ENCODE measurements at places on chromosomes 12 and 14.

DNA sequence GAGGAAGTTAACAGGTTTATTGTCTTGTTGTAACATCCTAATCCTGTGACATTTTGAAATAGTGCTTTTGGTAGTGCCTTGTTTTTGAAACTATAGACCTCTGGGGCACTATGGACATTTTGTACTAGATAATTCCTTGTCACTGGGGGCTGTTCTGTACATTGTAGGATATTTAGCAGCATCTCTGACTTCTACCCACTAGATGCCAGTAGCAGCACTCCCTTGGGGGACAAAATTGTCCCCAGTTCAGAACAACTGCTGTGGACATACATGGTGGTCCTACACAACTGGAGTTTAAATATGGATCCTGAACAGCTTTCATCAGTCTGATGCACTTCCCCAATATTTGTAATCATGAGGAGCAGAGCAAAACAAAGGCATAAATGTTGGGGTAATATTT, 264.7 kb downstream of the RAD51B start:
- peak; percentile 25 for DNase-seq

DNA sequence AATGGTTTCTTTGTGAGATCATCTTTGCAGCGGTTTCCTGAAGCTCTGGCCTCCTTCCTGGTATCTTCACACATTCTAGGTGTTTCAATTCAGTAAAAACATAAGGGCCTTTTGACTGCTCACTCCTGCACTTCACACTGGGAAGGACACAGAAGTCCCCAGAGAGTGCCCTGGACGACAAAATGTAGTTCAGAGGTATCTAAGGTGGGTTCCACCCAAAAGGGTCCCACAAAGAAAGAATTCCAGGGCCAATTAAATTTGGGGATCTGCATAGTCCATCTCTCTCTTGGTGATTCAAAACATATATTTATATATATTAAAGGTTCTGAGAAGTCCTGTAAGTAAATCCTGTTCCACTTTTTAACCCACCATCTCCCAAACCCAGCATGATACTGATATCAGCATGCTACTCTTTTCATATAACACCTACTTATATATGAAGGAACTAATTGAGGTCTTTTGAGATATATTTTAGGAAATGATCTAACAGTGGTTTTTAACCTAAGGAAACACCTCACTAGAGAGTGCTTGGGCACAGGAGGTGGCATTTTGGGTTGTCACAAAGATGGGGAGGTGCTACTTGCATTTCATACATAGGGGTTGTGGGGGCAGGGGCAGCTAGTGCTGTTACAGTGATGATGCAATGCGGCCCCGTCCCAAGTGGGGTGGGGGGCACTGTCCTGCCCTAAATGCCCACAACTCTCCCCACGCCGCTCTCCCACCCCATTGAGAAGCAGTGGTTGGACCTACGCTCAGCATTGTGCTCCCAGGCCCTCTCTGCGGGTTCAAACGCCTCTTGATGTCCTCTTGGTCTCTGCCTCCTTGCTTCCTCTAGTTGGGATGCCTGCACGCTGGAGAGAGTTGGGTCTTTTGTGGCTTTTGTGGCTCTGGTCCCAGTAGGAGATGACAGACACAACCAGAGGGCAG, 109.4 kb downstream of the ARF6 start:
- DNase-seq: no peak

DNA sequence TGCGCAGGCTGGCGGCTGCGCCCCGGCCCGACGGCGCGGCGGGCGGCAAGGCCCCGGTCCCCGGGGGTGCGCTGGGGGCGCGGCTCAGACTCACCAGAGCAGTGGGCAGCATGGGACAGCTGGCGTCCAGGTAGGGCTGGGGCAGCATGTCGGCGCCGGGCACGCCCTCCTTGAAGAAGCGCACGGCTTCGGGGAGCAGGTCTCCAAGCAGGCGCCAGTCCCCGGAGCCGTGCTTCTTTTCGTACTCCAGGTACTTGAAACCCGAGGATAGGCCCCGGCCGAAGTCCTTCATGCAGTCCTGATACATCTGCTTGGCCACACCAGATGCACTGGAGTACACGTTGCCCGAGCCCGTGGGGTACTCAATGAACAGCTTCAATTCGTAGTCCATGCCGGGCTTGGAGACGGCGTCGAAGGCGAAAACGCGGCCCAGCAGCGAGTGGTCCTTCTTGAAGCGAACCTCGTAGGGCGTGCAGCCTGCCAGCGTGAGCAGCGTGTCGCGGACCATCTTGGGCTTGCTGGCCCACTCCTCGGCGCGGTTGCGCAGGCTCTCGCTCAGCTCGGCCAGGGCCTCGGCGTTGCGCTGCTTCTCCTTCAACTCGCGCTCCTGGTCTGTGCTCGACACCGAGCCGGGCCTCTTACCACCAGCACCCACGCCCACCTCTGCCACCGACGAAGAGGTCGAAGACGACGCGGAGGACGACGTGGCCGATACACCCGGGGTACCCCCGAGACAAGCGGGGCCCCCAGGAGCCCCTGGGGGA, 2.2 kb downstream of the IRF2BPL start:
- DNase-seq: peak; percentile 35

DNA sequence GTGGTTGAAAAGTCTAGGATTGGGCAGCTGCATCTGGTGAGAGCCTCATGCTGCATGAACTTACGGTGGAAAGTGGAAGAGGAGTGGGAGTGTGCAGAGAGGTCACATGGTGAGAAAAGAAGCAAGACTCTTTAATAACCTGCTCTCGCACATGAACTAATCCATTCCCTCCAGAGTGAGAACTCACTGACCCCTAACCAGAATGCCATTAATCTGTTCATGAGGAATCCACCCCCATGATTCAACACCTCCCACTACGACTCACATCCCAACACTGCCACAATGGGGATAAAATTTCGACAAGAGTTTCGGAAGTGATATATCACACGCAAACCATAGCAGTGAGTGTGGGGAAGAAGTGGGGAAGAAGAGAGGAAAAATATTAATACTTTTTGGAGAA, 377.4 kb downstream of the NAV3 start:
- DNase-seq: peak; percentile 67

DNA sequence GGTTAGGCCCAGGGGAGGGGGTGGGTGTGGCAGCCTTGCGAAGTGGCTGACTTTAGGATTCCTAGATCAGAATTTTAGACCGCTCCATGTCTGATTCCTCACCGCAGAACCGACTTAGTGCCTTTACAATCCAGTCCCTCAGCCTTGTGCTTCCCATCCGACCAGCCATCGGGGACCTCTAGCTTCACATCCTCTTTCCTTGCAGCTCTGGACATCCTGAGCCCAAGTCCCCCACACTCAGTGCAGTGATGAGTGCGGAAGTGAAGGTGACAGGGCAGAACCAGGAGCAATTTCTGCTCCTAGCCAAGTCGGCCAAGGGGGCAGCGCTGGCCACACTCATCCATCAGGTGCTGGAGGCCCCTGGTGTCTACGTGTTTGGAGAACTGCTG, 557 bp downstream of the COPS7A start:
- peak; percentile 12 for DNase-seq

- no peak for DNase-seq
Measured at GRCh38 chr12:2753536-2753935, 41.2 kb upstream of the FKBP4 start.

DNA sequence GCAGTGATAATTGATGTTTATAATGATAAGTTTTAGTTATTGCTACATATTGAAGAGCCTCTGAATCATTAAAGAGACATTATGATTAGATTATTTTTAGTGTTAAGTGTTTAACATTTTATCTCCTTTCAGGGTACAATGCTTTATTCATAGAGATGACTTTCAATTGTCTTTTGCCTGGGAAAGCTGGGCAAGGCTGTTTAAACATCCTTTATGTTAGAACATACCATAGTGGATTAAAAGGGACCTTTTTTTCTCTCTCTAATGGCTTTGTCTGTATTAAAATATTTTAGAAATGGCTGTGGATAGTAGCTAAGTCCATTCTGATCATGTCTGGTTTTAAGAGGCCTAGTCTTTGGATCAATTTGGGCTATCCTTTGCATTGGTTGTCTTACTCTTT, 427.5 kb upstream of the MIS18BP1 start:
- DNase-seq: no peak

- DNase-seq: no peak
Measured at GRCh38 chr14:75341620-75342019, 63.0 kb downstream of the FOS start.

DNA sequence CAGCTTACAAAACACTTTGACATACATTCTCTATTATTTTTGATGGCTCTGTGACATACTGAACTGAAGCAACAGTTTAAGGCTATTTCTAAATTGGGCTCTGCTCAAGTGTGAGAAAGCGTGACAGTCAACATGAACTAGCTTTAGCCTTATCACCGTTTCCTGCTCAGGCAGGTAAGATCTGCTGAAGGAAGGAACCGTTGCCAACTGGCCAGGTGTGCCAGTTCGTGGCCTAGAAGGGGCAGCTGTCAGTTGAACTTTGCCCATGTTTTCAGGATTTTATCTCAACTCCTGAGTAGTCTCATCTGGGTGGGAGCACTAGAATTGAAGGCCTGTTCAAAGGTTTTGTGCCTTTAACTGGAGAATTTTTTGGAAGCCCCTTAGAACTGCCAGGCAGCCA, 79.5 kb downstream of the ETV6 start:
- DNase-seq: no peak

GRCh38 chr12:6233121-6233971, 33.1 kb downstream of the CD9 start:
- no peak for DNase-seq

DNA sequence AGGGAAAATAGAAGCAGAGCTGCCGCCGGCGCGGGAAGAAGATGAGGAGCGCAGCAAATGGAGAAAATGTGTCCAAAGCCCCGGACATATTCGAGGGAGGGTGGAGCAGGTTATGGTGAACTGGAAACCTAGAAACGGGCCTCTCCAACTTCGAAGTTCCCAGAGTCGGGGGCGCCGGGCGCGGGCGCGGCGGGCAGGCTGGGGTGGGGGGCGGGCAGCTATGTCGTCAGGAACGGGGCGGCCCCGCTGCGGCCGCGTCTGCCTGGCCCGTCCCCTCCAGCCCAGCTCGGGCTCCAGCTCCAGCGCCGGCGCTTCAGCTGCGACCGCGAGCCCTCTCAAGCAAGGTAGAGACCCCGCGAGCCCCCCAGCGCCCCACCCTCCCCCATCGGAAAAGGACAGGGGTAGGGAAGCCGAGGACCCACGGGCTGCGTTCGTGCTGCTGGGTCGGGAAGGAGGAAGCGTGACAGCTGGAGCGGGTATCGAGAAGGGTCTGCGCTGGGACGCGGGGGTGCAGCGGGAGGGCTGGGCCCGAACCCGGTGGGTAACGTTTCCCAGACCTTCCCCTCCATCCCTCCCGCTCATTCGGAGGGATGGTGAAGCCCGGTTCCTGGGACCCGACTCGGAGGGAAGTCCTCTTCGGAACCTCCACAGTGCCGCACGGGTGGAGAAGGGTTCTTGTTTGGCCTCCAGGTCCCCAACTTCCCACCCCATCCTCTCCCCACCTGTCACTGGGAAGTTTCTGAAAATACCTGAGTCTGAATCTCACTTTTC, 1.0 kb downstream of the DGKA start:
- DNase-seq: peak; percentile 44

DNA sequence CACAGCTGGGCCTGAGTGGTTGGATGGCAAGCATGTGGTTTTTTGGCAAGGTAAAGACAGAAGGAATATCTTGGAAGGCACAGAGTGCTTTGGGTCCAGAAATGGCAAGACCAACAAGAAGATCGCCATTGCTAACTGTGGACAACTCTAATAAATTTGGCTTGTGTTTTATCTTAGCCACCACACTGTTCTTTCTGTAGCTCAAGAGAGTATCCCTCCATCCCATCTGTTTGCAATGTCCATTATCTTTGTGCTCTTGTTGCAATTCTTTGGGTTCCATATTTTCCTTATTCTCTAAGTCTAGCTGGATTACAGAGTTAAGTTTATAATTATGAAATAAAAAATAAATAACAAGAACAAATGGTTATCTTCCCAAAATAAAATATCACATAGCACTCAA, 6.7 kb upstream of the DAAM1 start:
- DNase-seq: no peak

- no peak for DNase-seq
Measured at GRCh38 chr14:94113490-94113889, 3.0 kb downstream of the IFI27 start.

- no peak for DNase-seq
Measured at GRCh38 chr12:6376870-6377666, 1.7 kb upstream of the SCNN1A start.

GRCh38 chr12:22332202-22332601, 2.3 kb downstream of the ST8SIA1 start:
- DNase-seq: no peak

DNA sequence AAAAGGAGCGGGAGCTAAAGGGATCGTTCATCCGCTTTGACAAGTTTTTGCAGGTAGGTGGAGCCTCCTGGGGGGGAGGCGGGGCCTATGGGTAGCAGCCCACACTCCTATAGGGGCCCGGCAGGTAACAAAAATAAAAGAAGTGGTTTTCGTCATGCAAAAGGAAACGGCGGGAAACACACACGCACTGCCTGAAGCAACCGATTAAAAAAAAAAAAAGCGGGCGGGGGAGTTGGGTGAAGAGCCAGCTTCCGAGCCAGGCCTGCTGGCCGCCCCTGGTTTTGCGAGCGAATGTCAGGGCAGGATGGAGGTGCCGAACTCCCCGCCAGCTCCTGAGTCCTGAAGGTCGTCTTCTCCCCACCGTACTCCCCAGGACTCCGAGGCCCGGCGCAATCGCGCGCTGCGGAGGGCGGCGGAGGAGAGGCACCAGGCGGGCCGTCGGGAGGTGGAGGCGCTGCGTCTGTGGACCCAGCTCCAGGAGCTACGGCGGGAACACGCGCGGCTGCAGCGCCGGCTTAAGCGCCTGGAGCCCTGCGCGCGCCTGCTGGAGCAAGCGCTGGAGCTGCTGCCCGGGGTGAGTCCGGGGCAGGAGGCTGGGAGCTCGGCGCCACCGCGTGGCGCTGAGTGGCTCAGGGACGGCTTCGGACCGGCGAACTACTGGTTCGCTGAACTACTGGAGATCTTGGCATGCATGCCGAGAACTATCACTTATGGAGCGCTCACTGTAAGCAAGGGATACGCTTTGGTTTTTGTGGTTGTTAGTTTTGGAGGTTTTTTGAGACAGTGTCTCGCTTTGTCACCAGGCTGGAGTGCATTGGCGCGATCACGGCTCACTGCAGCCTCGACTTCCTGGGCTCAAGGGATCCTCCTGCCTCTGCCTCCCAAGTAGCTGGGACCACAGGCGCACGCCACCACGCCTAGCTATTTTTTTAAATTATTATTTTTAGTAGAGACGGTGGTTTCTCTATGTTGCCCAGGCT, 3.6 kb downstream of the CFAP73 start:
- DNase-seq: peak; percentile 58

DNA sequence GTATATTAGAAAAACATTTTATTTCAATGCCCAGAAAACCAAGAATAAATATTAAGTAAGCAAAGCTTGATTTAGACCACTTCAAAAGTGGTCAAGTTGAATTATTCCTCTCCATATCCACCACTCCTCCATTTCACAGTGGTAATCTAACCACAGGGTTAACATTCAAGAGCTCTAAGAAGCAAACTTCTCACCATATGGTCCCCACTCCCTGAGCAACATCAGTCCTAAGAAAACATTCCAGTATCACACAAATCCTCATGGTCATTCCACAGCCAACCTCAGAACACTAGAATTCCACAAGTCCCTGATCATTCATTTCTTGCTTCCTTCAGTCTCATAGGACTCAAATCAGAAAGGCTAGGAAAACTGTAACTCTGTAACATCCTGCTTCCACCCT, 47.9 kb downstream of the ST8SIA1 start:
- peak; percentile 98 for DNase-seq
